ENCODE measurements at places on chromosomes 2 and 18. TPM values are rescaled to one million over a fixed set of nuclear protein-coding genes. Genes with fewer than 3 reads are reported as not detected.

- peaks cover 49% of the 10 kb centered on the region for H3K4me1 ChIP-seq
- H3K4me3 ChIP-seq: no peak overlapping the region
- DNase-seq: peak; percentile 41
These were observed 8.0 kb downstream of the GPR39 start for GRCh38 chr2:132424526-132425121.

GRCh38 chr2:82527124-82527523, 1932.0 kb downstream of the SUCLG1 start:
- H3K27me3 ChIP-seq: no peaks in the 10 kb centered on the region
- no peaks in the 10 kb centered on the region for H3K36me3 ChIP-seq

DNA sequence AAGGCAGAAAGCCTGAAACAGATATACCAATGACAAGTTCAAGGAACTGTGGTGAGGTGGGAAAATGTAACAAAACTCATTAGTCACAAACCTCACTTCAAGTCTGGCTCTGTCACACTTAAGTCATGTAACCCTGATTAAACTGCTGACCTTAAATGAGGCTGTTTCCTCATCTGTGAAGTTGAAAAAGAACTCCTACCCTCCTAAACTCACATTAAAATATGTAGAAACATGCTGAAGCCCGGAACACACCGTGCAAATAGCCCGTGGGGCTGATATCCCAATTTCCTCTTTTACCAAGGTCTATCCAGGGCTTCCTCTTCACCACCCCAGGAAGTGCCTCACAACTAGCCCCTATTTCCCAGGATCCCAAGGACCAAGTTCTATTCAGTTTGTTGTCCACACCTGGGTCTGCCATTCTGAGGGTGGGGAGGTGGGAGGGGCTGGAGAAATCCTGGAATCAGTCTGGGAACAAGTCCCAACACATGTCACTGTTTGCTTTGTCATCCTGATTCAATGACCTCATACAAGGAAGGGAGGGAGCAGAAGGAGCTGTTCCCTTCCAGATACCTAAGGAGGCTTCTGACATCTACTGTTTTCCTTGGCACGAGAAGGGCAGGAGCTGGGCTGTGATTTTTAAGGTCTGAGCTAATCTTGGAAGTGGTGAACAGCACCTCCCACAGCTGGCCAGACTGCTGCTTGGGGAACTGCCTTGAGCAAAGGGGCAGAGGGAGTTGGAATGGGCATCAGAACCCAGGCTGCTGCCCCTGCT, 42.3 kb downstream of the SLC4A1AP start:
- H3K27me3 ChIP-seq: peaks cover 3% of the 10 kb centered on the region
- H3K4me3 ChIP-seq: peak overlapping the region; percentile 66
- peak overlapping the region; percentile 99 for H3K27ac ChIP-seq

- peaks cover 20% of the 10 kb centered on the region for H3K36me3 ChIP-seq
- peak; percentile 21 for DNase-seq
These were observed 101.9 kb downstream of the MBD5 start for GRCh38 chr2:148122788-148123187.

The EN1 gene
- total RNA-seq: not detected

Data from HFFc6 (cell line).